ENCODE measurements at places on chromosomes 13 and 19.
A peak's percentile ranks its signal among the peaks of the same experiment; 100 is the strongest.

DNA sequence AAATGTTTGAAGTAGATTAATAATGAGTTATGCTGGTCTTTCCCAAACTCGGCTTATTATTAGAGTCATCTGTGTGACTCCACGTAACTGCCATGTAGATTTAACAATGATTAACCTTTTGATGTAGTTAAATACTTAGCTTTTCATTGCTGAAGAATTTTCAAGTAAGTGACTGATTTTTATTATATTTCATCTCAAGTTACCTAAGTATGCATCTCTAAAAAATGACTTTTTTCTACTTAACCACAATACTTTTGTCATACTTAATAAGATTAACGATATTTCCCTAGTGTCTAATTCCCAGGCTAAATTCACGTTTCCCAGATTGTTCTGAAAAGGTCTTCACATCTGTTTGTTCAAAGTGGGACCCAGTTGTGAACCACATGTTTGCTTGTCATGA lies 17.8 kb downstream of the BIVM start:
- no peak for DNase-seq

GRCh38 chr13:89852570-89852969 lies 1494.9 kb upstream of the MIR17HG start:
- no peak for DNase-seq

GRCh38 chr13:76385586-76385985 lies 500.6 kb downstream of the KCTD12 start:
- no peak for DNase-seq

GRCh38 chr13:49938921-49939320 lies 2.8 kb upstream of the SPRYD7 start:
- DNase-seq = no peak

- DNase-seq = peak; percentile 45
Measured at GRCh38 chr19:7540761-7541474, 5.4 kb downstream of the PNPLA6 start.
